ENCODE measurements at places on chromosomes 4 and X.

DNA sequence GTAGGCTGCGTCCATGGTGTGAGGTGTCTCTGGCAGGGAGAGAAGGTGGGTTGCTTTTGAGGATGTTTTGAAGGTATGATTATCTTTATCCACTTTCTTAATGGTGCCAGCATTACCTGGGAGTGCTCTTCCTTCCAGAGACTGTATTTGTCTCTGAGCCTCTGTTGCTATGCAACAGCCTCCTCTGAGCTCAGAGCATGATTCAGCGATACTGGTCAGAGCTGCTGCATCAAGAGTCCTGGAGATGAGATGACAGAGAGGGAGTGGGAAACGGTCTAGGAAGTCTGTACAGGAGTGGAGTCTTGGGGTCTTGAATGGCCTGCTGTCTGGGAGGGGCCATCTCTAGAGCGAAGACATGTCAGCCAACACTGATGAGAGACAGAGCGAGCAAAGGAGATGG is 104.4 kb upstream of the RAB40AL start:
- no peak for DNase-seq

GRCh38 chr4:140426610-140427105 is 790 bp downstream of the CLGN start:
- no peak for DNase-seq

DNA sequence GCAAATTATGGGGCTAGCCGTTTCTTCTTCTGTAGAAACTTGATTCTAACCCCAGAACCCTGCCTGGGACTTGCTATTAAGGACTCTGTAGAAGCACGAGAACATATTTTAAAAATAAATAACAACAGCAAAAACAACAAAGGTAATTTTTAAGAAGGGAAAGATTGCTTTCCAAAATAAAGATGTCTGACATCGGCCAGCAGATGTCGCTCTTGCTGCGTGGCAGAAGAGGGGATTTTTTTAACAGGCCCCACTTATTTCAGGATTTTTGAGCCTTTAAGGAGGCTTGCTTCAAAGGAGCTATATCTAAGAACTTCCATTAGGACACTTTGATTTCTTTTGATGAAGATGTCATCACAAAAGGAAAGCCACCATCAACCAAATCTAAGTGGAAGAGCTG is 62.8 kb upstream of the EGFL6 start:
- peak; percentile 47 for DNase-seq

GRCh38 chrX:129721870-129722269 is 16.9 kb upstream of the XPNPEP2 start:
- no peak for DNase-seq

GRCh38 chrX:73127700-73128241 is 48.5 kb upstream of the PABPC1L2A start:
- DNase-seq, result peak; percentile 13
